CD4-positive, alpha-beta T cell treated with Interleukin-15 for 4 hours (primary cell): ENCODE measurements at places on chromosomes 16 and 17.

DNA sequence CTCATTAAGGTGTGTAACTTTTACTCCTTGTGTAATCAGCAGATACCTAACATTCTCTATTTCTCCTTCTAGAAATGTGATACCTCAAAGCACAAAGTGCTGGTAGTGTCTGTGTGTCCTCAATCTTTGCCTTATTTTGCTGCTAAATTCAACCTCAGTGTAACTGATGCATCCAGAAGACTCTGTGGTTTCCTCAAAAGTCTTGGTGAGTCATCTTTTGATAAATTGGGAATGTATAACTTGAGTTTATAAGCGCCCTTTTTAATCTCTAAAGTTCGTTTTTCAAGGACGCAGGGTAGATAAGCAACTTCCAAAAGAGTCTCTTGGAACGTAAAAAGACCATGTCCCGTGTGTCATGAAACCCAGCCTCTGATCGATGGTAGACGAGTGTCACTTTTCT is 10.2 kb downstream of the NARF start:
- no peak for DNase-seq

DNA sequence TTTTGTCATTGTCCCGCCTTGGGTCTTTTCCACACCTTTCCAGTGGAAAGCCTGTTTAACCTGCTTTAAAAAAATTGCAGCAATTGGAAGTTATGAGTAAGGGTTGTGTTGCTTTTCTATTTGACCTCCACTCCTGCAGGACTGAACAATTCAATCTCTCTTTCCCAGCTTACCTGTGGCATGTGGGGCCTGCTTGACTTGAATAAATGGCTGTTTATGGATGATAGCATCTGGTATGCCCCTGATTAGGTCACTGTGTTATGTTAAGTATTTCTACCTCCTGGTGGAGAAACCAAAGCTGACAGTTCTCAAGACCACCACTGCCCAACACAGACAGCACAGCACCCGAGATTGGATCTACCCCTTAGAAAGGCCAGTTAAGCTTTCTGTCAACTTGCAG is 64.8 kb upstream of the NOG start:
- DNase-seq: no peak

DNA sequence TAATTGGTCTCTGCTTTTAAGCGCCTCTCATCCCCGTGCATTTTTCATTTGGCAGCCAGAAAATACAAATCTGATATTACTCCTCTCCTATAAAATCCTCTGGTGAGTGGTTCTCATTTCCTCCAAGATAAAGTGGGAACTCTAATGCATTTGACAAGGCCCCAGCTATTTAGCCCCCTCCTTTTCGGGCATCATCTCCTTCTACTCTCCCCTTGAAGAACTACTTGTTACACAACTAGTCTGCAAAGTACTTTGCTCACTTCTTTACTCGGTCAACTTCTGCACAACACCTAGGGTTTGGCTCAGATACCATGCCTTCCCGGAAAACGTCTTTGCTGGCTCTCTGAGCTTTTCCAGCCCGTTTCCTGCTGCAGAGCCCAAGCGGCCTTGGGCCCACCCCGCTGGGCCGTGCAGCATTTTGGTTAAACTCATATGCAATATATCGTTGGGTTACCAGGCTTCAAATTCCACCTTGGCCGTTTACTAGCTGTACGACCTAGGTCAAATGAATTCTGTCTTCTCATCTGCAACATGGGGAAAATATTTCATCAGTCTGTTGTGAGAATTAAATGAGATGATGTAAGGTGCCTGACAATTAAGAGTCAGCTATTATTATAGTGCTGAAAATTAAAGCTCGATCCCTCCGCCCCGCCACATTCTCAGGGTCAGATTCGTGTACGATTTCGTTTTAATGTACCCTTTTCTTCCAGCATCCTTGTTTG is 883 bp upstream of the TAF15 start:
- no peak for DNase-seq

DNA sequence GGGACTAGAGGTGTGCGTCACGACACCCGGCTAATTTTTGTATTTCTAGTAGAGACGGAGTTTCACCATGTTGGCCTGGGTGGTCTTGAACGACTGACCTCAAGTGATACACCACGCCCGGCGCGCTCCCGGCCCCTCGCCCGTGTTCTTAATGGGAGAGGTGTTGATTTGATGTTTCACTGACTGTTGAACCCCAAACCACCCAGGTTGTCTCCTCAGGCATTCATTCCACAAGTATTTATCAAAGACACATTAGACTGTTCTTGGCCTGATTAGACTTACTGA is 1.4 kb downstream of the CENPN start:
- DNase-seq: no peak

DNA sequence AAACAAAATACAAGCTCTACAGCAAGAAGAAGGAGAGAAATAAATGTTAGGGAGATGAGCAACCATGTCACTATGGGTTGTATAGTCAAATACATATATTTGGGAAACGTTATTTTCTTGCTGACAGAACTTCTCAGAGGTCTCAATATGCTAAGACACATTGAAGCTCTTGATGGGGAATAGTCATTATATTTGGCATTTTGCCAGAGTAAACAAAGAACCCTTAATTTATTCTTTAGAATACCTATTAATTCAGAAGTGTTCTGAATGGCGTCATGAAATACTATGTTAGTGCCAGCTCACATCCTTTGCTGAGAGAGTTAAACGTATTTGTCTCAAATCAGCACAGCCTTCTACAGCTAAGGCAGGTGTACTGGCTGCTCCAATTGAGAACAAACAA is 458.9 kb downstream of the CDH13 start:
- DNase-seq: no peak

DNA sequence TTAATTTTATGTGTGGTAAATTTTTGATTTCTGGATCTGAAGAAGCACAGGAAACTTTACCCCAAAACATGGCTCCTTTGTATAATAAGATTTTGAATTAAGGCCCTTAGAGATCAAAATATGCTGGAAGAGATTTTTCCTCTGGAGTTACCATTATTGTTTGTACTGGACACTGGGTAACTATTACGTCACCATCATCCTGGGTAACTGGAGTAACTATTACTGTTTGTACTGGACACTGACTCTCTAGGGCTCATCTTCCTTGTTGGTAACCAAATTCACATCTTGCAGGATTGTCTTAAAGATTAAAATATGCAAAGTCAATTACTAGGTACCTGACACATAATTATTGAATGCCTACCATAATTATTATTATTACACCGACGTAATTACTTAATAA is 593.8 kb upstream of the GOT2 start:
- no peak for DNase-seq

DNA sequence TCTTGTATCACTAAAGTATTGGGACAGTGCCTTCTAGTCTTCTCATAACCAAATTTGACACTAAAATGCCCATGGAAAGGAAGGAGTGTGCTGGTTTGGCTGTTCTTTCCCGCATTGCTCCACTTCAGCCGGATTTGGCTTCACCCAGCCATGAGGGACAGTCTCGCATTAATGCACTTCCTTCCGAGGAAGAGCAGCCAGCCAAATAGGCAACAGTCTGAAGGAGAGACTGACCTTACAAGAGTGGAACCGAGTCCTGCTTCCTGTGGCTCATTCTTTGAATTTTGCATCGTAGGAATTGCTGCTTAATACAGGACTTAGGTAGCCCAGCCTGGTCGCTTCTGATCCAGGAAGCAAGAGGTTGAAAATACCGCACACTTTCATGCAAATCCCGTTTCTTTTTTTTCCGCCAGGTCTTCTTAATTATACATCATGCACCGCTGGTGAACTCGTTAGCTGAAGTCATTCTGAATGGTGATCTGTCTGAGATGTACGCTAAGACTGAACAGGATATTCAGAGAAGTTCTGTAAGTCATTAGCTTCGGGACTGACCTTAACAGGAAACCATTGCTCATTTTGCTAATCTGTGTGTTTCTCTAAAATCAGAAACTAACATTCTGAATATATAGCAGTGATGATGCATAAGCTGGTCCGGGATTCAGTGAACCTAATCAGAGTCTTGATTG is 38.2 kb downstream of the CLEC16A start:
- DNase-seq: no peak

DNA sequence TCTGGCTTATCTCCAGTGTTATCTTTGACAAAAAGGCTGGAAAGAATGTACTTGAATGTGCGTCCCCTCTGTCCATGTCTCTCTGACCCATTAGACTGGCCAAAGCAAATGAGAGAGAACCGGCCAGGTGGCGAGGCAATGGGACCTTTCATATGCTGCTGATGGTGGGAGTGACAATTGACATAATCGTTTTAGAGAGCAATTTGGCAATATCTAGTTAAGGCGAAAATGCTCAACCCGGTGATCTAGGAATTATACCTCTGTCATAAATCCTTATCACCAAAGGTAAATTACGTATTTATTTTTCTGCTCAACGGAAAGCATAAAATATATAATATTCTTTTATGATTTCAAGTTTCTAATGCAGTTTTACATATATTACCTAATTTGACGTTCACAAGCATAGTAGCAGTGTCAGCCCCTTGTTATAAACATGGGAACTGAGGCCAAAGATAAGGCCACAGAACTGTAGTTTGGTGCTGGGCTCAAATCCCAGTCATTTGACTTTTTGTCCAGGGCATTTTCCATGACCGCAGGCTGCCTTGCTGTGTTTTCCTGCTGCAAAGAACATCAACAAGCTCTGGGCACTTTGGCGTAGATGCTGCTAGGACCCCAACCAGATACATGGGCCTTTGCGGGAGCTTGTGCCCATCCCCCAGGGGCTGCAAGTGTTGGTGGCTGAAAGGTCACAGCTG is 14.7 kb upstream of the SDK2 start:
- DNase-seq: no peak

- no peak for DNase-seq
These were observed 15.9 kb downstream of the CACNA1H start for GRCh38 chr16:1168837-1169236.

- DNase-seq: no peak
These were observed 109.5 kb downstream of the CDH13 start for GRCh38 chr16:82736224-82736623.

DNA sequence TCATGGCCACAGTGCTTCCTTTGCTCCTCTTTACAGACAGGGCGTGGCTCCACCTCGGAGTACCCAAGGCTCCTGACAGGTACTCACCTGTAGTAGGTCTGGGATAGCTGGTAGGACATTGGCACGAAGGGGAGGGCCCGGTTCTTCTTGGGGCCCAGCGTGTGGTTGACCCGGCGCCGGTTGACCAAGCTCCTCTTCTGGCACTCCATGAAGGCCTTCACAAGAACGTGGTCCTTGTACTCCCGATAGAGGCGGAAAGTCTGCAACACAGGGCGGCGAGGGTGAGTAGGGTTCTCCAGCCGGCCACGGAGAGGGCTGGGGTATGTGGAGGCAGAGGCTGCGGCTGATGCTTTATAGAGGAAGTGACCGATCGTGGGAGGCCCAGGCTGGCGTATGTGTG is 69.7 kb downstream of the IL21R start:
- no peak for DNase-seq

DNA sequence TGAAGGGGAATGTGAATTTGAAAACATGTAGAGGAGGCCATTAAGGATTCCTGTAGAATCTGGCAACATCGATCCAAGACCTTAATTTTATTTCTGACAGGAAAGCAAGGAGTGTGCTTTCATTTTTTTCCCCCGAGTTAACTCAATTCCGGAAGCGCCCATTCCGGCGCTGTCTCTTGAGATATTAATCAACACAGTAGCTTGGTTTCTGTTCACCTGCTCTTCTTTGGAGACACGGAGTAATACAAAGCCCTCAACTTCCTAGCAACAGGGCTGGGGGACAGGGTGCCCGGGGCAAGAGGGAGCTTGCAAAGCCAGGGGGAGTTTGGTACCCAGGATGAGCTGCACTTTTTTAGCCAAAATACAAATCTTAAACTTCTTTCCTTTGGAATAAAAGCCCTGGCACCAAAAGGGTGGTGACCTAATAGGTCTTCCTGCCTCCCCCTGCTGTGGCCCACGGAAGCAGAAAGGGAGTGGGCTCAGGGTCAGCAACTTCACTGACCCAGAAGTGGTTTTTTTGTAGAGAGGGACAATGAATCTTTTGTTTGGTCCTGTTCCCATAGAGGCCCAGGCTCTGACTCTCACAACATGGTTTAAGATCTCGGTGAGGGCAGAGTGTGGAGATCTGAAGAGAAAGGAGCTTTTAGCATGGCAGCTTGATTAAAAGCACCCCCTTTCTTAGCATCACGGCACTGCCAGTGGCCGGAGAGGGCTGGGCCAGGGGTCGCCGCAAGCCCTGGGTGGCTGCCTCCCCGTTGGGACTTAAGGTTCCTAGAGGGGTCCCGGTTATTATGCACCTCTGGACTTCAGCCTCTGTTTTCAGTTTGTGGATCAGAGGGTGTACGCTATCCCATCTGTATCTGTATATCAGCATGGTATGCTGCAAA is 207.3 kb downstream of the CCDC182 start:
- DNase-seq: no peak

DNA sequence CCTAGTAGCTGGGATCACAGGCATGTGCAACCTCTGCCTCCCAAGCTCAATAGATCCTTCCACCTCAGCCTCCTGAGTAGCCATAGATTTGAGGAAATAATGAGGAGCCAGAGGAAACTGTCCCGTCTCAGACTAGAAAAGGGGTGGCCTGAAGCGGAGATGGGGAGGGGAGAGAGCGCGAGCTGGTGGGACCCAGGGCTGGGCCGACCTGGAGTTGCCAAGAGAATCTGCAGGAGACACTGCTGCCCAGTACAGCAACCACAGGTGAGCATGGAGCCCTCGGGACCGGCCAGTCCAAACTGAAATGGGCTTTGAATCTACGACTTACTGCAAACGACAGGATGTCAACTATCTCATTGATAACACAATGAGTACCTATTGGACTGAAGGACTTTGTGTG is 24.3 kb downstream of the CD300A start:
- DNase-seq: no peak

DNA sequence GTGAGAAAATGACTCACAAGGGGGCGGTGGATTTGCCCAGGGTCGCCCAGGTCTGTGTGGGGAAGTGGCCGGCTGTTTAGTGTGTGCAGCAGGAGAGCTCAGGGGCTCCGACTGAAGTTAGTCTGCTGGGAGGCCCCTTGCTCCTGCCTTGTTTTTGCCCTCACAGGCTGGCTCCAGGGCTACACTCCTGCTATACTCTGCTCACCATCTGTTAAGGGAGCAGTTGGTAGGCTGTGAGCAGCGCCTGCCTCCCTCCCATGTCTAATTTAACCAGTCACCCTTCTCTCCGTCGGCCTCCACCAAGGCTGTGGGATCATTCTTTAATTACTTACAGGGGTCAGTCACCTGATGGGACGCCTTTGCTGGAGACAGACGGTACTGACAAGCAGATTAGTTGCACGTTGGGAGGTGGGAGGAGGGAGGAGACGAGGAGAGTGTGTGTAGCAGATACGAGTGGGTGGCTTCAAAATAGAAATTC is 35.5 kb downstream of the KSR1 start:
- DNase-seq: no peak

- DNase-seq: no peak
These were observed 109.1 kb downstream of the C16orf78 start for GRCh38 chr16:49482690-49483089.

DNA sequence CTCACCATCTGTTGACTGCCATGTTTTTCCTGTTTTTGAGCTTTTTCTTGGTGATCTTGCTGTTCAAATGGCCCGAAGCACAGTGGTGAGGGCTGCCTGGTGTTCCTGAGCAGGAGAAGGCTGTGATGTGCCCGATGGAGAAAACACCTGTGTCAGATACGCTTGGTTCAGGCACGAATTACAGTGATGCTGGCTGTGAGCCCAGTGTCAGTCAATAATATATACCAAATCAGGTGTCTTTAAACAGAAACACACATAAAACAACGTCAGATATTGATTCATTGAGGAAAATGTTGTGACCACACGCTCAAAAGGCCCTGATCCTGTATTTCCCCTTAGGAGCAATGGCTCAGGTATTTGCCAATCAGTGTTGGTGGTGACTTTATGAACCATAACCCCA is 111.7 kb downstream of the SDR42E1 start:
- DNase-seq: no peak

- no peak for DNase-seq
These were observed 67.8 kb downstream of the ADCY9 start for GRCh38 chr16:4048481-4048880.

- DNase-seq: no peak
These were observed 9.3 kb upstream of the CAPNS2 start for GRCh38 chr16:55557186-55557585.
